Inflammatory macrophage treated with lipopolysaccharide for 4 hours (primary cell): ENCODE measurements at places on chromosomes 2 and 18.

DNA sequence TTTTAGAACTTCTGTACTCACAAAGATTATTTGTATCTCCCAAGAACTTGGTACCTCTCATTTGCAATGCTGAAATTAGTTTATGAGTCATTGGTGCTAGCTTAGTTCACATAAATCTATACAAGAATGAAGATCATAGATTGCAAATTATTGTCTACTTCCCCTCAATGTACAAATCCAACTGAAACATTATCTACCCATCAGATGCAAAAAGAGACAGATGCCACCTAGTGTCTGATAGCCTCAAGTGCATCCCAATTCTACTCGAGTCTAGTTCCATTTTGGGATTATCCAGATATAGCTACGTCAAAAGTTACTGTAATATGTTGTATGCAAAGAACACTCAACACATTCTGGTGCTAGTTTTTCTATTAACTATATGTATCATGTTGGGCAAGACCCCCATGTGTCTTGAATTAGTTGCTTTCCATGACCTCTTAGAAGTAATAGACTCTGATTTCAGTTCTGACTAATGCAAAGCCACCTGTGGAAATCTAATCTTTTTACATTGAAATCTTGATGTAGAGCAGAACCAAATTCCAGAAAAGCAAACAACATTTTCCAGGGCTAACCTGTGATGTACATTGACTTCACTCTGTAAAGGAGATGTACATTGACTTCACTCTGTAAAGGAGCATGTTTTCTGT is 210.0 kb downstream of the RBM43 start:
- peak; percentile 57 for DNase-seq

DNA sequence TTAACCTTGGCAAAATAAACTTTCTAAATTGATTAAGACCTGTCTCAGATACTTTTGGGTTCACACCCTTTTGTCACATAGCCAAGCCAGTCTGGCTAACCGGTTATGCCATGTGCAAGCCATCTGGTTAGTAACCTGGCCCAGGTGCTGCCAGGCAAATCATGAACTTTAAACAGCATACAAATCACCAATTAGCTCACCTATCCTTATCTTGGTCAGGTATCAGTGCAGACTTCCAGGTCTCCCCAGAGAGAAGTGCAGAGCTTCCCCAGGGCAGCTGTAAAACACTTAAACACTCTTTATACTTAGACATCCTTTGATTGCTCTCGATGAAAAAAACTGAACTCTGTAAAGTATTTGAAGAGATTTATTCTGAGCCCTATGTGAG is 14.9 kb upstream of the MC5R start:
- DNase-seq: no peak

- peak; percentile 32 for DNase-seq
Measured at GRCh38 chr2:127196998-127197397, 23.1 kb downstream of the CYP27C1 start.

DNA sequence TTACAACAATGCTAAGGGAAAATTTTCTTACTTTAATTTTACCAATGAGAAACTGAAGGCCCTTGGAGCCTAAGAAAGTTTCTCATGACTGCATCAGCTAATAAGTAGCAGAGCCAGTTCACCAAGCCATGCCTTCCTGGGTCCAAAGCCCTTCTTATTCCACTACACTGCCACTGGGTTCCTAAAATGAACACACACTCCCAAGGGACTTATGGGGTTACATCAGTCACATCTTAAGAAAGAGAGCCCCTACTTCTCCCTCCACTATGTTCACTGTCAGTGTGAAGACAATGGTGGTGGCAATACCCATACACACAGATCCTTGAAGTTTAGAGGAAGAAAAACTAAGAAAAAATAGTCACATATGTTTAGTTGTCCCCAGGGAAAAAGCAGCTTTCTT is 20.6 kb downstream of the MBD2 start:
- no peak for DNase-seq

GRCh38 chr18:75635096-75635495 is 207.6 kb upstream of the SMIM21 start:
- no peak for DNase-seq

DNA sequence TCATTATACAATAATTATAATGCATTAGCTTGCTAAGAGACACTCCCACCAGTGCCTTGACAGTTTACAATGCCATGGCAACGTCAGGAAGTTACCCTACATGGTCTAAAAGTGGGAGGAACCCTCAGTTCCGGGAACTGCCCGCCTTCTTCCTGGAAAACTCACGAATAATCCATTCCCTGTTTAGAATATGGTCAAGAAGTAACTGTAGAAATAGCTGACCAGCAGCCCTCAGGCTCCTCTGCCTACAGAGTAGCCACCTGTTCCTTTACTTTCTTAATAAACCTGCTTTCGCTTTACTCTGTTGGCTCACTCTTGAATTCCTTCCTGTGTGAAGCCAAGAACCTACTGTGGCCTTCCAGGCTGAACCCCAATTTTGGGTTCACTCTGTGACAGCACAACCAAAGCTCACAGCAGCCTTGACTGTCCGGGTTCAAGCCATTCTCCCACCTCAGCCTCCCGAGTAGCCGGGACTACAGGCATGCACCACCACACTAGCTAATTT is 20.0 kb upstream of the PTPN2 start:
- DNase-seq: peak; percentile 57

DNA sequence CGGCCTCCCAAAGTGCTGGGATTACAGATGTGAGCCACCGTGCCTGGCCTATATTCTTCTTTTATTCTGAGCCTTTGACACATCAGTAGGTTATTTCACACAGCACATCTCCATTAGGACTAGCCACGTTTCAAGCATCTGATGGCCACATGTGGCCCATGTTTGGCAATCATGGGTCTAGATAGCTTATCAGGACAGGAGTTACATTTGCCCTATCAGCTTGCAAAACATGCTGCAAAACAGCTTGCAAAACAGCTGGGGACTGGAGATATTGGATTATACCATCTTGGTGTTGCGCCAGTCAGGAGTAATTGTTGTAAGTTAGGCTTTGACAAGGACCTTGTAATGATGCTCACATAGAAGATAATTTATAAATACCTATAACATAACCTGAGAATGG is 94.9 kb downstream of the GBX2 start:
- DNase-seq: no peak

DNA sequence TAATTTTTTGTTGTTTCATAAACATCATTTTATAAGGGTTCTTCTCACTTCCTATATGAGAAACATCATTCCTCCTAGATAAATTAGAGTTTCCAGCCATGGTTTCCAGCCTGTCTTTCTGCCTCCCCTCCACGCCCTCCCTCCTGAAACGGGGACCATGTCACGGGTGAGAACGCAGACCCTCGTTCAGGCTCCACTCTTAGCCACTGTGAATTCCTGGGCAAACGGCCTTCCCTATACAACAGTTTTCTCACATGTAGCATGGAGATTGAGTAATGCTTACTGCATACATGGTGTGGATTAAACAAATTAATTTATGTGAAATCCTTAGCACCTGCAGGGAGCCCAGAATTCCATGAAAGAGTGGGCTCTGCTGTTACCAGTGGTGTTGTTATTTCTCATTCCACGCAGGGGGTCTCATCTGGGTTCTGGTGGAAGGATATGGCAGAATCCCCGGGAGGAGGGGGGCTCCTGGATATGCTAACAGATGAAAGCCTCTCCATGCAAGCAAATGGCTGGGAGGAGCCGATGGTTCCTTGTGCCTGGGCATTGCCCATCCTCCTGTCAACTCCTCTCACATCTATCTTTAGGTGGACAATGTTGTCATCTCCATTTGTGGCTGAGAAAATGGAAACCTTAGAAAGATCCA is 54.0 kb upstream of the TWIST2 start:
- no peak for DNase-seq

- no peak for DNase-seq
Measured at GRCh38 chr2:38496927-38497669, 105.6 kb downstream of the HNRNPLL start.

GRCh38 chr2:133667085-133667484 is 98.8 kb upstream of the NCKAP5 start:
- no peak for DNase-seq

DNA sequence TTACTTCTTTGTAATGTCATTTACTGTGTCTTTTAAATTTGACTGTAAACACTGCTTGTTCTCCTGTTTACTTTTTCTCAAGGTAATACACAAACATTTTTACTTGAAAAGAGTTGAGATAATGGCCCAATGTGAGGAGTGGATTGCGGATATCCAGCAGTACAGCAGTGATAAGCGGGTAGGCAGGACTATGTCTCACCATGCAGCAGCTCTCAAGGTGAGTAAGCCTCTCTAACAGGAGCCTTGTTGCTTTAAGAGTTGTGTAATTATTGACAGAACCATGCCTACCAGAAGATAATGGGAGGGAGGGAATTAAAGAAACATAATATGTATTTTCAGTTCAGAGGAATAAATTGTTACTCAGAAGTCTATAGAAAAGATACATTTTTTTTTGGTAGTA is 16.5 kb upstream of the TTC27 start:
- no peak for DNase-seq

- no peak for DNase-seq
Measured at GRCh38 chr18:8561123-8561910, 47.9 kb upstream of the RAB12 start.

GRCh38 chr2:236711440-236711839 is 141.8 kb downstream of the ACKR3 start:
- peak; percentile 76 for DNase-seq

DNA sequence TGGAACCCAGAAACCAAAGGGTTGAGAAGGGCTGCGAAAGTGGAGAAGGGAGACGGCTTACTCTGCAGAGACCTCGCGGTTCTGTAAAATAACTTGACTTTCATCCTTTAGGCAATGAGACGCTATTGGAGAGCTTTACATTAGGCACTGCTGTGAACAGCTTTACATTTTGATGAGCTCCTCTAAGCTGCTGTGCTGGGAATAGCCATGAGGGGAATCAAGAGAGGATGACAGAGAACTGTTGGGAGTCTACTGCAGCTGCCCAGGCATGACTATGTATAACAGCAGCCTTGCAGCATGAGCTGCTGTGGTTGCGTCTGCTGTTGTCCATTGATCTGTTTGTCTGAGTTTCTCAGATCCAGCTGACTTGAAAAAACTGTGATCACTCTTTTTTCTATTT is 310.8 kb upstream of the MAP2 start:
- no peak for DNase-seq

DNA sequence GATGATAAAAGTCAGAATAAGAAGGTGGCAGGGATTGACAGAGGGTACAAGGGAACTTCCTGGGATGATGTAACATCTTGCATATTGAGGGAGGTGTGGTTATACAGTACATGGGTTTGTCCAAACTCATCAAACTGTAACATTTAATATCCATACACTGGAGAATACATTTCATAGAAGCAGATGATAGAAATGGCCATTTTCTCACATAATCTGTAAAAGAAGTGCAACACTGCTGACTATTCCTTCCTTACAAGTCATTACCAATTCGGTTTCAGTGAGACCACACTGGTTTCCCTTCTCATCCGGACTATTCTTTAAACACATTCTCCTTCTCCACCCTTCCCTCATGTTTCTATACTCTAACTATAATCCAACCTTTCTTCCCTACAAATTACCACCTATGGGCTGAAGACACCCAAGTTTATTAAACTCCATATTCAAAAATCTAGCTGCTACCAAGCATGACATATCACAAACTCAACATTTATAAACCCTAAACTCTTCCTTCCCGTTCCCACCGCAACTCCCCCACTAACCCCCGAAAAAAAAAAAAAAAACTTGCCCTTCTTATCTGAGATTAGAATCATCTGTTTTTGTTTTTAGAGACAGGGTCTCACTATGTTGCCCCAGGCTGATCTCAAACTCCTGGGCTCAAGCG is 1.6 kb downstream of the COX7A2L start:
- peak; percentile 23 for DNase-seq

GRCh38 chr18:49494660-49495059 is 7.6 kb upstream of the C18orf32 start:
- no peak for DNase-seq

GRCh38 chr2:223731503-223731902 is 105.9 kb downstream of the AP1S3 start:
- DNase-seq: no peak

DNA sequence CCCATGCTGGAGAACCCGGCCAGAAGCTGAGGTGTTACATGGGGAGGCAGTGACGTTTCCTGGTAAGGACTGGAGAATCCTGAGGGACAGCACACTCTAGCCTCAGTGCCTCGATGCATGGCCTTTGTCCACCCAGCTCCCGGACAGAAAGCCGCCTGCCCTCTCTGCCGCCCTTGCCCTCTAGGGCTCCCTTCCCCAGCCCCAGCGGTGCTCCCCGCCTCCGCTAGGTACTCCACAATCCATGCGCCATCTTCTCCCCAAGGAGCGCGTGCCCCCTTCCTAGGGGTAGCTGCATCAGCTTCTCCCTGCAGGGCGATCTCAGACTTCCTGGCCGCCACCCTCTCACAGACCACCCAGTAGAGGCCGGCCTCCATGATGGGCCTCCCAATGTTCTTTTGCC is 251.6 kb downstream of the TWIST2 start:
- DNase-seq: no peak

- DNase-seq: no peak
Measured at GRCh38 chr2:98476192-98476868, 31.7 kb downstream of the INPP4A start.

DNA sequence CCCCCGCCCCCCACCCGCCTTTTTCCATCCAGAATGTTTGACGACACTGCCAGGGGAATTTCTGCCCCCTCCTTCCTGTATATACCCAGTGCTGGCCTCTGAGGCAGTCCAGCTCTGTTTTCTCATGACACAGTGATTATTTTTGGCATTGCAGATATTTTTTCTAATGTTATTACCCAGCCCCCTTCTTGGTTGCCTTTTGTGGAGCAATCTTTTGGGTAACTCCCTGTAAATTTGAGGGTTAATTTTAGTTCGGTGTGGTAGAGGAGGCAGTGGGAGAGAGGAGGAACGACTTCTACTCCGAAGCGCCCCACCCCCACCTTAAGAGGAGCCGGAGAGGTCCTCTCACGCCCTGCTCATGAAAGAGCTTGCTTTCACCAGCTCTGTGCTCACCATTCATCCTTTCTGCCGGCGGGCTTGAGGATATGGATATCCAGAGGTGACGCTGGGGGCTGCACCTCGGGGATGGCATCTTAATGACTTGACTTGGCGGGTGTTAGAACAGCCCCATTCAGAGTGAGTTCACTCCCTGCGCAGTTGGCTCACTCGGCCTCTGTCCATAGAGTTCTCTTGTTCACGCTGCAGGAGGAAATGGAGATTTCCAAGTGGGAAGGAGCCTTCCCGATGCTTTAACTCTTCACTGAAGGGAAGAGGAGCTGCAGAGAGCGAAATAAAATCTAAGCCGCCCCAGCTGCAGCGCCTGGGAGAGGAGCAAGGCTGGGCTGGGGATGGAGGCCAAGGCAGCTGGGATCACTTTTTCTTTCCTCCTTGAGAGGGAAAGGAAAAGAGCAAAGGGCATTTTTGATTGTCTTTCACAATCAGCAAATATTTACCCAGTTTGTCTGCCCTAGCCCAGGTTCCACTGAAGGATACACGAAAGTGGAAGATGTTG is 38.4 kb downstream of the EPAS1 start:
- DNase-seq: peak; percentile 62

DNA sequence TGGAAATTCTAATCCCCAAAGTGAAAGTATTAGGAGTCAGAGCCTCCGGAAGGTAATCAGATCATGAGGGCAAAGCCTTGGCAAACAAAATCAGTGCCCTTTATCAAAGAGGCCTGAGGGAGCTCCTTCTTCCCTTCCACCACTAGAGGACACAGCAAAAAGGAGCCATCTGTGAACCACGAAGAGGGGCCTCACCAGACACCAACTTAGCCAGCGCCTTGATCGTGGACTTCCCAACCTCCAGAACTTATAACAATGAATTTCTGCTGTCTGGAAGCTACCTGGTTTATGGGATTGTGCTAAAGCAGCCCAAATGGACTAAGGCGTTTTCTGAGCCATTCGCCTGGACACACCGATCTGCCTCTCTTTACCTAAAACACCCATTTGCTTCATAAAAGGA is 133.1 kb downstream of the EIPR1 start:
- DNase-seq: no peak
